ENCODE measurements at places on chromosomes 1 and 21.

DNA sequence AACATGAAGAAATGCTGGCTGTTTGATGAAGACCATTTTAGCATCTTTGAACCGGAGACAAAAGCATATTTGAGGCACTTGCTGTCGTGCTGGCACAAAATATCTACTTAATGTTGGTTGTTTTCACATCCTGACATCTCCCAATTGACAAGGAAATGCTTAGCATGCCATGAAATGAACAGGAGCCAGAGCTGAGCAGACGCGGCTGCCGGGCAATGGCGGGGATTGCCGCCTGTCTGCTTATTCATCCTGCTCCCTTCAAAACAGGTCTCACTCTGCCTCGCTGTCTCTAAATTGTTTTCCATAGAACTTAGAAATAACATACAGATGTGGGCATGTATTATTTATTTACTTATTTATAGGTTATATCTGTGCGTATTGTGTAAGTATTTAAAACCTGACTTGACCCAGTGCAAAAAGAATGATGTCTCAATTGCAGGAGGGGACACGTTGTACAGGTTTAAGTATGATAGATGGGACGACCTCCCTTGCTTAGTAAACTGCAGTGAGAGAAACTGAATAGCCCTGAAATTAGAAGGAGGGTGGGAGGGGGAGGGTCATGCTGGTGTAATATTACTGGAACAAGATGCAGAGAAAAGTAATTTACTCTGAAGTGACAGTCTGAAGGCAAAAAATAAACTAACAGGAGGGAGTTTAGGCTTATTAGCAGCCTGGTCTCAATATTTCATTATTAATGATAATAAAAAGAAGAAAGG is 590.4 kb upstream of the PLXNA2 start:
- peak; percentile 61 for DNase-seq

DNA sequence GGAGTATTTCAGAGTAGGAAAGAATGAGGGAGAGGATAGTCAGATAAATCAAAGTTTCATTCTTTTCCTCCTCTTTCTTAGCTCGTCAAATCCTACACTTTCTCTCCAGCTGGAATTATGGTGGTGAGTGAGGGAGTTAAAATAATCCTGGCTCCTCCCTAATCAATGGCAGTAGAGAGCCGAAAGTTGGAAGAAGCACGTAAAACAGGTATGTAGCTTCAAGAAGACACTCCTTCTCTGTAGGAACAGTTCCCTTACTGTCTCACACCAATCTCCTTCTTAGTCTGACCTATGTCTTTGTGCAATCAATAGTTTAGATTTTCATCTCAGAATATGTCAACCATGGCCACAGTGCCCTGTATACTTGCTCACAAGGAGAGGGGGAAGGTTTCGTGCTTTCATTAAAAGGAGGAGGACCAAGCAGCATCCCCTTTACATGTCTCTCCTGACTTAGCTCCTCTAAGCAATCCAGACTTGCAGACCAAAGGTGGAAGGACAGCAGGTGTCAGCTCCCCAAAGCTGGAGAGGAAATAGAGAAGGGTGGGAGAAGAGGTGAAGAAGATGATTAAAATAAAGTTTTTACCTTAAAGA is 878 bp downstream of the MINDY1 start:
- DNase-seq = no peak

- no peak for DNase-seq
Measured at GRCh38 chr1:156549390-156549789, 23.0 kb downstream of the IQGAP3 start.

DNA sequence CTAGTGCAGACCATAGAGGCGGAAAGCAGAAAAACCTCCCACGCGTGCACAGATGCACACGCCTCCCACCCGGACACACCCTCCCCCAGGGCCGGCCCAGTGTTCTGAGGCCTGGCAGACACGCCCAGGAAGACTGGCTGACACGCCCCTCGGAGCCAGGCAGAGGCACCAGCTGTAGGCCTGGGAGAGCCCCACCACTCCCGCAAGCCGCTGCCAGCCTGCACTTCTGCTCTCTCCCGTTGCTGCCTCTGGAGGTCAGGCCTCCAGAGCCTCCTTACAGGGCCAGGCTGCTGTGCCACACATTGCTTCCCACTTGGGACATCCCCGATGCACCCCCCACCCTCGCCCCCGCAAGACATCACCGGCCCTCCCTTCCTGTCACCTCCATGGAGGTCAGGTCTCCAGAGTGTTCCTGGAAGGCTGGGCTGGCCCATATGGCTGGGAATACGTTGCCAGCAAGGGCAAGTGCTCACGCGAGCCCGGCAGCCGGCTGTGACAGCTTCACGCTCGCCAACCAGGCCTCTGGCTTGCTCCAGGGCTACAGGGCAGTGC is 40.4 kb downstream of the CASZ1 start:
- peak; percentile 12 for DNase-seq

DNA sequence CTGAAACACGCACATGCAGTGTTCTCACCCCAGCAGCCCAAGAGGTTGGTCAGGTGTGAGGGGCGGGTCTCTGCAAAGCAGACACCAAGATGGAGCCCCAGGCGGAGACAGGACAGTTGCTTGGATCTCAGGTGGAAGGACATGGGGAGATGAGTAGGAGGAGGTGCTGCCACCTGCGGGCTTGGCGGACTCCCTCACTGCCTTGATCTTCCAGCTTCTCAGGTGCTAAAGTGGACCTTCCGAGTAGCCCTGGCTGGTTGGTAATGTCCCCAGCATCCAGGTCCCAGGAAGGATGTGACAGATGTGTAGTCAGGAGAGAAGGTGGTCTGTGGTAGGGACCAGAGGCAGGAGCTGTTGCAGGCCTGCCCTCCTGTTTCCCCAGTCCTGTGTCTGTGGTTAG is 114.1 kb downstream of the AJAP1 start:
- no peak for DNase-seq

DNA sequence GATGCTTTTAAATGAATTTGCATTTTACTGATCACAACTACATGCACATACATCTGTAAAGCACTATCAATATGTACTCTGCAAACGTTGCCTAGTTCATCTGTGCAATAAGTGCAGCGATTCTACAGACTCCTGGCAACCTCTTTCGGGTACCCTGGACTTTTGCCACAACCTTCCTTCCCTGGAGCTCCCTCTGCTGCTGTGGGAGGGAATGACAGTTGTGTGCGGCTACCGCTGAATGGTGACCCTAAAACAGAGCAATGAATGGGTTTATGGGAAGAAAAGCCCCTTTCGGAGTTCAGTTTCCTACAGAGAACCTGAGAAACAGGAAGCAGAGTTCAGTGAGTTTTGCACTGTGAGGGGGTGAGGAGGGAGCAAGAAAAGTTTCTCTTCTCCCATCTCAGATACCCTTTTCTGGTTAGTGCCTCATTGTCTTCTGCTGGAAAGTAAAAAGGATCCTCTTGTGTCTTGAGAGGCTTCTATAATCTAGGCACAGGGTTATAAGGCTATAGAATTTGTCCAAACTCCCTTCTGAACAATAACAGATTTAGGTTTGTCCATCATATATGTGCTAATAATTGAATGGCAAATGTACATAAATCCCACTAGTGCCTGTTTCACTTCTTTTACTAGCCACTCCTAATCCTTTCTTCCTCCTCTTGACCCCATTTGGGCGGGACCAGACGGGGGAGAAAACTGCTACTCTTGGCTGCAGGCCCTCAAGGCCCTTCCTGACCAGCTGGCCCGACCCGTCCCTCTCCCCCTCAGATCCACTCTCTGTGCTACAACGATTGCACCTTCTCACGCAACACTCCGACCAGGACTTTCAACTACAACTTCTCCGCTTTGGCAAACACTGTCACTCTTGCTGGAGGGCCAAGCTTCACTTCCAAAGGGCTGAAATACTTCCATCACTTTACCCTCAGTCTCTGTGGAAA is 19.8 kb upstream of the SARS1 start:
- no peak for DNase-seq

GRCh38 chr1:231590453-231591198 is 36.0 kb upstream of the DISC1 start:
- DNase-seq = peak; percentile 61

GRCh38 chr1:172324761-172325160 is 95.7 kb upstream of the C1orf105 start:
- no peak for DNase-seq

DNA sequence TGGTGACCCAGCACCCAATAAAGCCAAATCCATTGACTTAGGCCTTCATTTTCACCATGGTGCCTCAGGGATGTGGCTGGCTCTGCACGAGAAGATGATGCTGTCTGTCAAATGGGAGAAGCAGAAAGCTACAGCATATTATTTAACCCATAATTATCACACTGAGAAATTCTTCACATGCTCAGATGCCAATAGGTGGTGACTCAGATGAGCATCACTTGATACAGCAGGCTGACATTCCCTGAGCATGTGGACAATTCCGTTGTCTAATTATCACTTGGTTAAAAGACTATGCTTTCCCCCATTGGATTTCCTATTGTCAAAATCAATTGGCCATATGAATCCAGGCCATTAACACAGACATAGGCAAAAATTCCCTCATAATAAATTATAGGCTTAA is 44.0 kb upstream of the HSD3B1 start:
- DNase-seq = no peak

DNA sequence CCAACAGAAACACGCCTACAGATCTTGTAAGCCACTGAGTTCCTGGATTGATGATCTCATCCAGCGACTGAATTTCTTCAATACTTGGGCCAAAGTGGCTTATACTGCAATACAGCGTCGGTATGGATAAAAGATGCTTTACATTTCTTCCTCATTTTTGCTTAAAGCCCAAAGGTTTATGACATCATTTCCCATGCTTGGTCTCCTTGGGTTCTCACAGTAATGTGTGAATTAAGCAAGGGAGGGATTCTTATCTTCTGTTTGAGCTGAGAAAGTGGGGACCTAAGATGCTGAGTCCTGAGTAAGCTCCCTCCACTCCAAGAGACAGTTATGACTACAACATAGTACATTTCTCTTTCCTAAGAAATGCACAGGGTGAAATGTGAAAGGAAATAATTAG is 39.5 kb downstream of the LBR start:
- DNase-seq = peak; percentile 33

GRCh38 chr1:232207073-232207866 is 422.7 kb downstream of the SIPA1L2 start:
- no peak for DNase-seq
